Mucosa of gallbladder (tissue), 1 donor: ENCODE measurements at places on chromosomes 7 and 10. TPM values are rescaled to one million over a fixed set of nuclear protein-coding genes. Genes with fewer than 3 reads are reported as not detected.

DNA sequence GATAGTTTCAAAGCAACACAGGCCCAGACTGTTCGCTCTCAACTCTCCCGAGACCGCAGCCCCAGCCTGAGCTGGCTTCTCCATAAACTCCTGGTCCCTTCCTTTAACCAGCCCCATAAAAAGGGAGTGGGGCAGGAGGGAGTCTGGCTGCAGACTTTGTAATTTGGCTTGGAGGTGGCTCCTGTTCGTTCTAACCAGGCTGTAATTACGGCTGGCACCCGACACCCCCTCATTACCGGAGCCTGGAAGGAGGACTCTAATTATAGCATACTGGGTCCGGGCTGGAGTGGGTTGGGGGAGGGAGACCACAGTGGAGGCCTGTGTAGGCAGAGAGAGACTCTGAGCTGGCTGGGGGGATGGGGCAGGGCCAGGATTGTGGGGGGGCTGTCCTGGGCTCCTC lies 49.7 kb downstream of the UNC5B start:
- DNase-seq: no peak

- DNase-seq: no peak
These were observed 1.0 kb upstream of the FFAR4 start for GRCh38 chr10:93565446-93565845.

DNA sequence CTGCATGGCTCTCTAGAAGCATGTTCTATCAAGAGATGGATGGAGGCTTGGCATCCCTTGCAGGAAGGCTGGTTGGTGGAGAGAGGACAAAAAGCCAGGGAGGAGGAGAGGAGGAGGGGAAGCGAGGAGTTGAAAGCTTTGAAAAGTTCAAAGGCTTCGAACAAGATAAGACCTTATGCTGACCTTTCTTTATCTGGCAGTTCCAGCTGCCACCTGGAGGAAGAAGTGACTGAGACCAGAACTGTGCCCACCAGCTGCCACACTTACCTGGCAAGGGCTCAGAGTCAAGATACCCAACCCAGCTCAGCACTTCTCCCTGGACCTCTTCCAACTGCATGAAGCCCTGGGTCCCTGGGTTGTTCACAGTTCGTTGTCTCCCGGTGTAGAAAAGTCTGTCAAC lies 14.8 kb downstream of the CCL24 start:
- no peak for DNase-seq

DNA sequence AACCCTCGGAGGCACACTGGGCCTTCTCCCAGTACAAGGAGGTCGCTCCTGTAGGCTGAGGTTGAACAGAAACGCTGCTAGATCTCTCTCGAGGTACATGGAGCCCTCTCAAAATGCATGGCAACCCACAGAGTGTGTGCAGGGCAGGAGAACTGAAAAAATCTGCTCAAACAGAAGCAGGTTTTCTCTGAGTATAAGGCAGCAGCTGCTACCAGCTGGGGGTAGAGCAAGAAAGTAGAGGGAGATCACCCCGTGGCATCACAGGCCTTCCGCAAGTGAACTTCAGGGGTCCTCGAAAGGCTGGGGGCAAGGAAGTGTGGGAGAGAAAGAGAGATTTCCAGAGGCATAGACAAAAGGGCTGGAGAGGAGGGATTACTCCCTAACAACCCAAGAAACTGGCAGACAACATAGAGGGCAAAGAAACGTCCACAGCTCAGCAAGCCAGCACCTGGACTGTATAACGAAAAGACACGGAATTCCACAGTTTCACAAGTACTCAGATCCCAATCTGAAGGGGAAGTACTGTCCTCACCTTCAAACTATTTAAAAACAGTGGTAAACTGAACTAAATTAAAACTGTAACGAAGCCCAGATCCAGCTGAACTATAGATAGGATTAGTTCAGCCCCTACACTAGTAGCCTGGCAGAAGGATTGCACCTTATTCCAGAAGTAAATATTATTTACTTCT lies 299.2 kb downstream of the IPMK start:
- DNase-seq: no peak

- no peak for DNase-seq
These were observed 238.2 kb upstream of the FAM3C start for GRCh38 chr7:121634356-121634755.

- DNase-seq: no peak
These were observed 2.5 kb downstream of the ASB13 start for GRCh38 chr10:5663692-5664427.

DNA sequence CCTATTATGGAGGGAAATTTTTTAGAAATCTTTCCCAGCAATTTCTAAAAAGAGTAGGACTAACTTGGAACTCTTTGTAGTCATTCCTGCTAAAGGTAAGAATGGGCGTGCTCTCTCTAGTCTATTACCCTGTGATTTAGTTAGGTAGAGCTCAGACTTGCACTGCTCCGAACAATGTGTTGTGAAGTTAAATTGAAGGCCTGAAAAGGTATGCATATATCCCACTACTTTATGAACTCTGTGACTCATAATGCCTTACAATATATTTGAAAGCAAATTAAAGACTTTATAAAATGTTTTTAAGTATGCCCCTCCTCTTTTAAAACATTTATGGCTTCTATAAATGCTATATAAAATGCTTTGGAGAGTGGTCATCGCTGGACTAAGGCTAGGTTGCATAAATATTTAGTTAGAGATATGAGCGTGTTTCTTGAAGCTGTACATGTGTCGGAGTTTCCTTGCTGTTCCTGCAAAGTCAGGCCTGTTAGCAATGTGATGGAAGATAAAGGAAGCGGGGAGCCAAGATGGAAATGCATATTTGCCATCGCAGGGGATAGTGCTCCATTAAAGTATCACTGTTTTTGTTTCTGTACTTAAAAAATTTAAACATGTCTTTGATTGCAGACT lies 761.4 kb downstream of the LRMDA start:
- DNase-seq: no peak

DNA sequence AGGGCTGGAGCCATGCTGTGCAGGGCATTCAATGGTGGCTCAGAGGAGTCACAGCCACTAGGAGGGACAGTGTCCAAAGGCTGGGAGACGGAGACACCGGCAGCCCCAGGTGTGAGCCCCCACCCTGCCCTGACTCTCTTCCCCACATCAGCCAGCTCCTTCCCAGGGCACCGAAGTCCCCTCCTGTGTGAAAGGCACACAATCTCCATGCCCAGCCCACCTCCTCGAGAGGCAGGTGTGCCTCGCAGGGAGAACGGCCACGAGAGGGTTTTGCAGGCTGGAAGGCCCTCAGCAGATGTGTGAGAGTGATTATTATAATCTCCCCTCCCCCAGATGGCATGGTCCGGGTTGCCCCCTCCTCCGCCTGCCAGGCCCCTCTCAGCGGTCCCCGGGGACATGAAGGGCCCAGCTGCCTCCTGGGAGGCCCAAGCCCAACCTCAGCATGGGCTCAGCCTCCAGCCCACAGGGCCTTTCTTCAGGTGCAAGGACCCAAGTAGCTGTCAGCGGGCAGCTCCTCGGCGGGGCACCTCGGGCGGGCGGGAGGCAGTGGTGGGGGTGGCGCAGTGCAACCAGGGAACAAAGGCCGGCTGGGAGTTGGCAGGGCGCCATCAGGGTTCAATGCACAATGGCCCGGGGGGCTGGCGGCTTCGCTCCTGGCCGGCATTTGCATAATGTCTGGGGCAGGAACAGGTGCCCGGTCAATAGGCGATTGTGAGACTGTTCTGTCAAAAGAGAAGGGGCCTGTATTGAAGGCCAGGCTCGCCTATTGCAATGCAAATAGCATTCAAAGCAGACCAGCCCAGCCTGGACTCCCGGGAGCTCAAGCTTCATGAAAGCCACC lies 155.3 kb upstream of the ZMIZ1 start:
- DNase-seq: peak; percentile 77

- no peak for DNase-seq
These were observed 5.7 kb downstream of the GRID2IP start for GRCh38 chr7:6545398-6546126.

- DNase-seq: no peak
These were observed 362.3 kb upstream of the MTPN start for GRCh38 chr7:136339464-136339863.

DNA sequence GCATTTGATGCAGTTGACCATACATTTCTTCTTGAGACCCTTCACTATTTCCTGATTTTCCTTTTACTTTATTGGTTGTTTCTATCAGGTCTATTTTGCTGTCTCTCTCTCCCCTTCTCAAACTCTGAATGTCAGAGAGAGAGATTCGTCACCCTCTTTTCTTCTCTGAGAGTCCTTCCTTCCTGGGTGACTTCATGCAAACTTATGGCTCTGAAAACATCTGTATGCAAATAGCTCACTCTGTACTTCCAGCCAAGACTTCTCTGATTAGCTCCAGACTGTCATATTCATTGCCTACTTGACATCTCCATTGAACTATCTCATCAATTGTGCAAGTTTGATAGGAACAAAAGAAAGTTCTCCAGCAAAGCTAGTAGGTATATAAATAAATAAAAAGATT lies 191.7 kb upstream of the KLF6 start:
- no peak for DNase-seq

DNA sequence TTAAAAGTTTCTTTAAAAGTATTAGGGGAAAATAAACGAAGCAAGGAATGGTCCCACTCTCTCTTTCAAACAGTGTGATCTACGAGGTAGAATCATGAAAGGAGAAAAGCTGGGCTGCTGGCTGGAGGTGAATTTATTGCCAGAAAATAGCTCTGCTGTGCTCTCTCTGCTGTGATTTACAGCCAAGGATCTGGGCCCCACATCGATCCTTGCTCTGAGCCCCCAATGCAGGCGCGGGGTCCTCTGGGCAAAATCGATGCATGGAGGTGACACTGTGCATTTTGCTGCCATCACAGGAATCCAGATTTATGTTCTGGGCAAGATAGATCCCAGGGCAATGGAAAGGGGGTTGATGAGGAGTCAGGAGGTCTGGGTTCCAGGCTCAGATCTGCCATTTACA lies 91.0 kb upstream of the GPR26 start:
- no peak for DNase-seq

- DNase-seq: no peak
These were observed 46.1 kb upstream of the DNAJC1 start for GRCh38 chr10:22049635-22050034.

- DNase-seq: no peak
These were observed 215.5 kb downstream of the INHBA start for GRCh38 chr7:41487229-41487940.

DNA sequence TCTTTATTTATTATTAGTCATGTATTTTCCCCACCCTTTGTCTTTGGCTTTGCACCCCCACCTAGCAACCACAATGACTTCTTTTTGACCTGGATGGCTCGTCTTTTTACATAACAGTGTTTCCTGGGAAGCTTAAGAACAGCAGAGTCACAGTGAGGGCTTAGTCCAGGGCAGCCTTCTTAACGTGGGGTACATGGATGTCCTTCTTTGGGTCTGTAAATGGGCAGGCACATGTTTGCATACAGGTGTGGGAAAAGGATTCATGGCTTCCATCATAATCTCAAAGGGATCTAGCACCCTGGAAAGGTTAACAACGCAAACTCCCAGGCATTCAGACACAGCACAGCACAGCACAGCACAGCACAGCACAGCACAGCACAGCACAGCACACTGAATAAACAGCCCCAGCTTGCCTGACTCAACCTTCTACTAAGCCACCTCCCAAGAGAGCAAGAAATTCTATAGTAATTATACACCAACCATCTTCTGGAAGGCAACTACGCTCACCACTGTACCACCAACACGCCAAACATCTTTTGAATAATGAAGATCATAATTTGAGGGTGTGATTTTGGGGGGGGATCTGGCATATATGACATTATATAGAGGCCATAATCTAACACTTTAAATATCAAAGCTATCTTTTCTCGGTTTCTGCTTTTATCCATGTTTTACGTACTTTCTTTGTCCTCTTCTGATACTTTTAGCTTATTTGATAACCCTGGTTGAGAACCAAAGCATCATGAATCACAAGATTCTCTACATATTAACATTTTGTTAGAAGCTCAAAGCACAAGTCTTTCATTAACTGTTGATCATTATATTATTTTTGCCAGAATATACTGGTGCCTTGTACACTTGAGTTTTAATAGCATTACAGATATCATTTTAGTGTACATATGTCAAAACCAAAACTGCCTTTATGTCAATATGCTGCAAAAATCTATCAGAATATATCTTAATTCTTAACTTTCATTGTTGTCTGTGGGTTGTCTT lies 177.2 kb upstream of the KLF14 start:
- no peak for DNase-seq

- no peak for DNase-seq
These were observed 19.2 kb upstream of the MICALL2 start for GRCh38 chr7:1478480-1478879.

DNA sequence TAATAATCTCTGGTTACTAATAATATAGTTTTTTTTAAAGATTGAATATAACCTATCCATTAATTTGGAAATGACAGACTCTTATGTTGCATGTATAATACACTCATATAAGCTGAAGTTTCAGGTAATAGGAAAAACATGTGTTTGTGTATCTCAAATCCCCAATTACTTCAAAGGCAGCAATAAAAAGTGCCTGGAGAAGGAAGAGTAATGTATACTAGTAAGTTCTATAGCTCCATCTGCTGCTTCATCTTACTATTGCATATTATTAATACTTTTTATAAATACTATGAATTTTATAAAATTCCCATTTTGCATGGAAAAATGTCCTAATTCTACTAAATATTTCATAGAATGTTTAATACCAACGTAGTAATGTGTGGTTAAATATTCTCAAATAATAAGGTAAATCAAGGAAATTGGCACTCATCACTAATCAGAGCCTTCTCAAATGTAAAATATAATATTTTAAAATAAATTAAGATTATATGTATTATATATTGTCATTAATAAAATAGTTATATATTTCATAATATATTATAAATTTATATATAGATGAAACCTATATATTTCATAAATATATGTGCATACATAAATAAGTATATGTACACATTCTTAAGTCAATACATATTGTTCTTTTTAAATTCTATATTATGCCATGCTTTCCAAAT lies 311.9 kb downstream of the HGF start:
- DNase-seq: no peak

DNA sequence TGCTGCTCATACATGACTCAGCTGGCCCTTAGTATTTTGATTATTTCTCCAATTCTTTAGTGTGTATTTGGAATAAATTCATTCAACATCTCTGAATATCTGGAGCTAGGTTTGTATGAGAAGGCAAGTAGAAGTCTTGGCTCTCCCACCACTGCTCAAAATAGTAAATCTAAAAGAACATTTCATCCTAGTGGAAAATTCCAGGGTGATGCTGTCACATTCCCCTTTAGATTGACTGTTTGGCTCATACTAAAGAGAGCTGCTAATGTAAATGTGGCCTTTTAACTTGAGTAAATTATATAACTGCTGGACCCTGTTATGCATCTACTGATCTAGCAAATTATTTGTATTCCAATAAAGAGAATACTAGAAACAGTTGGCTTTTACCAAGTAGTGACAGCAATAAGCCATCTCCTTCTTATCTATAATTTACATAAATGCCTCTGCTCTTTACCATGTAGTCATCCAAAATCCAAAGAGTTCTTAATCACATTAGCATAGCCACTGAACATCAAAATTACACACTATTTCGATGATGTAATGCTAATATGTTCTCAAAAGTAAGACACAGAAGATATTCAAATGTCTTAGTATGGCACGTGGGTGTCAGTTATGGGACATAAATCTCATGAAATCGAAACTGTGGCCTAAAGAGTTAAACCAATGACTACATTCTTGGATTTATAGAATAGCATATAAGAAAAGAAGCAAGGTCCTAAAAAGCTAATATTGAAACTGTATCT lies 86.9 kb upstream of the KCND2 start:
- no peak for DNase-seq

OR2A5 gene
- not detected for total RNA-seq

ZNF853 gene
- total RNA-seq: 11.2 TPM

HOXA6 gene
- 0.29 TPM for total RNA-seq

HYAL4 gene
- not detected for total RNA-seq

TPK1 gene
- 4.7 TPM for total RNA-seq

DRGX gene
- not detected for total RNA-seq

VIPR2 gene
- total RNA-seq: 7.3 TPM

CRCP gene
- 30.4 TPM for total RNA-seq

TAS2R3 gene
- total RNA-seq: 1.5 TPM

BLNK gene
- 43.9 TPM for total RNA-seq
